ENCODE measurements at places on chromosomes 4 and X.

- DNase-seq, result no peak
Observed at GRCh38 chr4:26937567-26937966, 76.9 kb downstream of the STIM2 start.

DNA sequence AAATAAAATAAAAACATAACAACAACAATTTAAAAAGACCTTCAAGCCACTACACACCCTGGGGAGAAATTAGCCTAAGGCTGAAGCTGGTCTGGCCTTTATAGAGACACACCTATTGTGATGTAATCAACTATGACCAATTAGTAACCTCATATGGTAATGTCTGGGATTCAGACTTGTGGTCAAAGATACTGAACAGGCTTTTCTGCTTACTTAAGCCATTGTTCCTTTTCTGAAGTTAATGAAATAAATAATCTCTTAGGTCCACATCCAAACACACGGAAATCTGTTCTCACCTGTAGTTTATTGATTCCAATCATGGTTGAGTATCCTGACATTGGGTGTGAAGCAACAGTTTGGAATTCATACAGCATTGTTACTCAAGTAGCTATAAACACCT is 152.5 kb downstream of the PLS3 start:
- no peak for DNase-seq

- DNase-seq, result no peak
Observed at GRCh38 chr4:7635445-7636239, 200.9 kb upstream of the PSAPL1 start.

GRCh38 chr4:154457471-154457870 is 34.1 kb downstream of the DCHS2 start:
- no peak for DNase-seq

- DNase-seq, result peak; percentile 4
Observed at GRCh38 chr4:130336585-130337217, 1240.7 kb downstream of the C4orf33 start.

GRCh38 chr4:11632025-11632424 is 203.3 kb upstream of the HS3ST1 start:
- no peak for DNase-seq

DNA sequence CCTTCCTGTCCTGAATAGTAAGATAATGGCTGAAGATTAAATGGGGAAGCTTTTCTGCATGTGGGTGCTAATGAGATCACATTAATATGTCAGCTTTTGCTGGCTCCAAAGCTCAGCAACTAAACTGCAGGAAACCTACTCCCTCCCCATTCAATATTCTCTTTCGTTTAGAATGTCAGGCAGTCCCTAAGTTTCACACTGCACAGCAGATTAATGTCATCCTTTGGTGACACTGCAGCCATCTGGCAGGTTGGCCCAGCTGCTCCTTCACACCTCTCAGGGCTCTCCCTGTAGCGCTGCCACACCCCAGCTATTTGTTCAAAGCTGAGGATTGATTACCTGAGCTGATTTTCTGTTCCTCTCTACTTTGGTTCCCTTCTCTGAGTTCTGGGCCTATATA is 110.5 kb downstream of the KDR start:
- no peak for DNase-seq

- peak; percentile 26 for DNase-seq
Observed at GRCh38 chr4:41709844-41710481, 38.6 kb downstream of the PHOX2B start.

- DNase-seq, result no peak
Observed at GRCh38 chrX:698206-698605, 67.6 kb downstream of the SHOX start.

GRCh38 chrX:128504496-128504895 is 452.3 kb upstream of the ACTRT1 start:
- DNase-seq, result no peak

- DNase-seq, result no peak
Observed at GRCh38 chrX:71666240-71667223, 814 bp upstream of the LOC101059915 start.

- DNase-seq, result no peak
Observed at GRCh38 chr4:109658871-109659410, 44.3 kb downstream of the CASP6 start.

GRCh38 chr4:80142394-80143306 is 54.7 kb upstream of the PRDM8 start:
- DNase-seq, result no peak

- DNase-seq, result no peak
Observed at GRCh38 chr4:39118034-39118658, 56.1 kb downstream of the KLHL5 start.

DNA sequence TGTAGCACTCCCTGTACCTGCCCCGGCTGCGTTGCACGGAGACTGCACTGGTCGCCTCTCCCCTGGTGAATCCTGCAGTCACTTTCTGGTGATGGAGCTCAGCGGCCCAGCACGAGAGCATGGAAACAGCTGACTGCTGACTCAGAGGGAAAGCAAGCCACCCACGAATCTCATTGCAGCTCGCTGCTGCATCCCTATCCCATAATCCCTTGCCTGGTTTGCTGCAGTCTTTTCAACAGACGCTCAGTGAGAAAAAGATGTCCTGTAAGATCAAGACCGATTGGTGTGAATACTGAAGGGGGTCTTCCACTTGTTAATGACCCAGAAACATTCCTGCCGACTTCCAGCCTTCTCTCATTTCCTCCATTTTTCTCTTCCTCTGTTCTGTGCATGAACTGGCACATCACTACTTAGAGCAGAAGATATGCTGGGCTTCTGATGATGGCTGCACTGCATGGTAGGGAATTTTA is 52.9 kb downstream of the TRIM2 start:
- peak; percentile 82 for DNase-seq

- no peak for DNase-seq
Observed at GRCh38 chr4:6530964-6531363, 44.0 kb upstream of the MAN2B2 start.

DNA sequence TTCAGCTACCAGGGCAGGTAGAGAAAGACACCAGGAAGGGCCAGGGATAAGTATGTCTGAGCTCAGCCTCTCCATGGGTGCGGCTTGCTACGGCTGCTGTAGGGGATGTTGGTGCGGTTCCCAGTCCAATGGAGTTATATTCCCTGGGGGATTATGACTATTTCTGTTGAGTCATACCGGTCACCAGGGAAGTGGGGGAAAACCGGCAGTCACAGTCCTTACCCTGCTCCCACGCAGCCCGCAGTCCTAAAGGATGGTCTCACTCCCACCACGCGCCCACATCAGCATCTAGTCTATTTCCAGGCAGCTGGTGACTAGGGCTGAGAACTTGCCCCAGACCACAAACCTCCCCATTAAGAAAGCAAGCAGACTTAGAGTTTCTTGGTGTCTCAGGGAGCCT is 191.6 kb downstream of the VEGFC start:
- no peak for DNase-seq

- DNase-seq, result peak; percentile 52
Observed at GRCh38 chrX:71253253-71254091, 468 bp downstream of the ZMYM3 start.

GRCh38 chrX:104921584-104922205 is 298.8 kb downstream of the TEX13A start:
- no peak for DNase-seq

DNA sequence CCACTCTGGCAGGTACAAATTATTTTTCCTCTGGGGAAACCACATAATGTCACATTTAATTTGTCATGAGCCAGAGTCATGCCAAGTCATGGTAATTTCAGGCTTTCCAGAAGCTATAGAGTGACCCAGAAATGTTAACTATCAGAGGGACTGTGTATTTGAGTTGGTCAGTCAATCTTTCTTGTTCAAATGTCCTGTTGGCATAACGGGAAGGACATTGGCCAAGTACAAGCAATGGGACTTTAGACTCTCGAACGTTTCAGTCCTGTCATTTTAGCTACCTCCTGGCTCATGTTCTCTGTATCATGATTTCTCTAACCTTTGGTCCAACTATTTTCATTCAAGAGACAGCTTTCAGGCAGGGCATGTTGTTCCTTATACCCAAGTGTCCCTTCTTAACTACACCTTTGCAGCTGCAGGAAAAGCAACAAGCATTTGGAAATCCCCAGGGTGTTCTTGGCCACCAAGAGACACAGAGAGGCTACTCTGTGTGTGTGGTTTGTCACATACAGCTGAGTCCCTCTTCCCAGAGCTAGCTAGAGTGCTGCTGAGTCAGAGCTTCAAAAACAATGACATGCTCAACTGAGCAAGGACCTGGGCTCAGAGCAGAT is 142.6 kb downstream of the EGF start:
- peak; percentile 13 for DNase-seq

DNA sequence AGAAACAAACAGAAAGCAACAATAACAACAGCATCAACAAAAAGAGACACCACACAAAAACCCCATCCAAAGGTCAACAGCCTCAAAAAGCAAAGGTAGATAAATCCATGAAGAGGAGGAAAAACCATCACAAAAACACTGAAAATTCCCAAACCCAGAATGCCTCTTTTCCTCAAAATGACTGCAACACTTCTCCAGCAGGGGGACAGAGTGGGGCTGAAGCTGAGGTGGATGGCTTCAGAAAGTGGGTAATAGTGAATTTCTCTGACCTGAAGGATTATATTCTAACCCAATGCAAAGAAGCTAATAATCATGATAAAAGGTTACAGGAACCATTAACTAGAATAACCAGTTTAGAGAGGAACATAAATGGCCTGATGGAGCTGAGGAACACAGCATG is 888.2 kb downstream of the RAB28 start:
- no peak for DNase-seq

GRCh38 chr4:1421657-1422056 is 15.4 kb upstream of the NKX1-1 start:
- no peak for DNase-seq

DNA sequence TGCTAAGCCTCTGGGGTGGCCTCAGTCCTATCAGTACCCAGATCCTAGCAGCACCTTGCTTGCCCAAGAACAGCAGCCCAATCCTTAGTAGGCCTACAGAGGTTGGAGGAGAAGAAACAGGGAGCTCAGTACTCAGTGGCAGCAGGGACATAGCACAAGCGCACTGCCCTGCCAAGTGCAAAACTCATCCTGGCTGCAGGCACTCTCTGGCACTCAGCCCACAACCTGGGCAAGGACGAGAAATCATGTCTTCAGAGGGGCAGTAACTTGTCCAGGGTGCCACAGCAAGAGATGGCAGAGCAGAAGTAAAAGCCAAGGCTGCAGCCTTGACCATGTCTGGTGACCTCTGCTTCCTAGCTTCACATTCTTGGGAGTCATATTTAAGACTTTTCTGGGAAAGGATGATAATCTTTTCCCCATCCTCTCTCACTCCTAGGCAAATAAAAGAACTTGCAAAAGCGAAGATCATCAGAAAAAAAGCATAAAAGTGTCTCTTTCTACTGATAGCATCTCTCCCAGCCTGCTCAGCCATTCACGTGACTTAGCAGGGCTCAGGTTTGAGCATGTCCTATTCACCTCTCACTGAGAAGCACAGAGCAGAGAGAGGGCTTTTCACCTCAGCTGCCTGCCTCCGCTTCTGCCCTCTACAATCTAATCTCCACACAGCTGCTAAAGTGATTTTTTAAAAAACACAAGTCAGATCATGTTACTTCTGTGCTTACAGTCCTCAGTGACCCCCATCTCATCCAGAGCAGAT is 37.2 kb upstream of the MAGEA4 start:
- no peak for DNase-seq

DNA sequence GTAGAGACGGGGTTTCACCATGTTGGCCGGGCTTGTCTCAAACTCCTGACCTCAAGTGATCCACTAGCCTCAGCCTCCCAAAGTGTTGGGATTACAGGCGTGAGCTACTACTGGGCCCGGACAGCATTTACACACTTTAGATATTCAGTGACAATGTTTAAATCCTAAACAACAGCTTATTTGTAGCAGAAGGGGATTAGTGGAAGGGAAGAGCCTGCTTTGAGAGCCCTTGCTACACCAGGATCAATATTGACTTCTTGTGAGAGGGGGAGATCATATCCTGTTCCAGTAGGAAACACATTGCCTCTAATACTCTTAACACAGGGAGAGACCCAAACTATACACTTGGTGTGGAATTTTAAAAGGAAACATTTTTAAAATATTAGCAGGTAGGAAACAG is 7.1 kb downstream of the MGST2 start:
- no peak for DNase-seq

GRCh38 chr4:169999923-170000322 is 26.3 kb downstream of the MFAP3L start:
- DNase-seq, result no peak

DNA sequence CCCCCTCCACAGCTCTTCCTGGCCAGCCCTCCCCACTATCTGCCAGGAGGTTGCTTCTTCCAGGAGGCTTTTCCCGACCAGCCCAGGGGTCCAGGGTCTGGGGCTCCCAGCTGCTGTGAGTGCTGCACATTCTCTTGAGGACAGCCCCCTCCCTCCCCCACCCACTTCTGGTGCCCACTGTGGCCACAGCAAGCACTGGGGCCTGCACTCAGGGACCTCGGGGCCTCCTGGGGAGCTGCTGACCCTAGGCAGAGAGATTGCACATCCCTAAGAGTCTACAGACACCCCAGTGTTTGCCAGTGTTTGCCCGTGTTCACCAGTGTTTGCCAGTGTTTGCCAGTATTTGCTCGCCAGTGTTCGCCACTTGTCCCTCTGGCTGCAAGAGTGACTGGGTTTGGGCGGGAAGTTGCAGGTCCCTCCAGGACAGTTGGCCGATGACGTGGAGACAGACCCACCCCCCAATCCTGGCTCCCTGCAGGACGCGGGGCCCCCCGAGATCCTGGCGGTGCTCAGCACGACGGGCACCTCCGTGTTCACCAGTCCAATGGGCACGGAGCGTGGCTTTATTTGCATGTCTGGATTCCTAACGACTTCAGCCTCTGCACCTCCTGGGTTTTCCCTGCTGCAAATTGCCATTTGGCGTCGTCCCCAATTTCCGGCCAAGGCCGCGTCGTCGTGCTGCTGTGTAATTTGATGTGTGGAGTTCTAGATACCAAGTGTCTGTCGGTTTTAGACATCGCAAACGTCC is 87.5 kb upstream of the NKX1-1 start:
- no peak for DNase-seq

DNA sequence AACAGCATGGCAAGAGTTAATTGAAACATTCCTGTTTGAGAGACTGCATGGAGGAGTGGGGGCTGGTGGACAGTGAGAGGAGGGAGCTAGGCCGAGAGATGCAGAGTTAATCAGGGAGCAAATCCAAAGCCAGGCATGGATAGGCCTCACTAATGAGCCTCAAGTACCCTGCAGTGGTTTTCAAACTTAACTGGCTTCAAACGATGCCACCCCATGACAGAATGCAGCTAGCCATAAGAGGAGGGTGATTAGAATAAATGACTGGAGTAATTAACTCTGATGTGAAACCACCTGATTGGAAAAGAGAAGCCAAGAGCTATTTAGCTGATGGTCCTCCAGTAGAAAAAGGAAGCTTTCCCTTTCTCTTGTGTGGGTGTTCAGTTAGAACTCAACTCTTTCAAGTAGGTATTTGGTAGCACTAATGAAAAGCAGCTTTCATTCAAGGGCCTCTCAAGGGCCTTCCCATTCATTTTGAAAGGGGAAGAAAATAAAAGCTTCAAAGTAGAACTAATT is 215.4 kb upstream of the MAB21L2 start:
- no peak for DNase-seq
